ENCODE measurements at places on chromosomes 2 and 18.

DNA sequence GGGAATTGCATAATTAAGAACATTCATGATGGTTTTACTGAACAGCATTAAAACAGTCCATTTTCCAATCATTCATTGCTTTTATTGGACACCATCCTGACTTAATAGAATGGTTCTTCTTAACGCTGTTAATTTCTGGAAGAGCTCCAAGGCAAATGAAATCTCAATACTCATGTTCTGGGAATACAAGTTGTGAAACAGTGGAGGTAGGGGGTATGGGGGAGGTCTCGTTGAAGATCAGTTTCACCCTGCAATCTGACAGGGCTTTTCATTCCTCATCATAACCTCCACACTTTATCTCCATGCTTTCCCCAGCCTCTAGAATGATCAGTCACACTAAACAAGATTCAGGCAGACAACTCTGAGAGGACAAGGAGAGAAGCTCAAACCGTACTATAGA is 113.6 kb downstream of the ETAA1 start:
- DNase-seq: no peak

GRCh38 chr2:68366083-68366560 is 1.0 kb downstream of the PLEK start:
- no peak for DNase-seq

DNA sequence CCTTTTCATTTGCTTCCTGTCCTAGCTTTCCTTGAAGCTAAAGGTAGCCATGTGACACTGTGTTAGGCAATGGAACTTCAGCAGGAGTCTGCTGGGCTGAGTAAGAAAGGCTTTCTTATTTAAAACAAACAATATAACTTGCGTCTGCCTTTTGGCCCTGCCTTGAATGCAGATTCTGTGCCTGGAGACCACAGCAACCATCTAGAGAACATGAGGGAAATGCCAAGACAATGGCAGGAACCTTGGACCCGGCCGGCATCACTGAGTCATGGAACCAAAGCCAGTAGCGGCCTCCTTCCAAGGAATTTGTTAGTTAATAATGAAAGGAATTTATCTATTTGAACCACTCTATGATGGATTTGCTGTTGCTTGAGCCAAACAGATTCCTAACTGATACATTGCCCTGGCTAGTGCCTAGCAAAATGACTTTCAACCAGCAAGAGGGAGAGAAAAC is 207.5 kb upstream of the EPHA4 start:
- no peak for DNase-seq

- no peak for DNase-seq
These were observed 25.4 kb downstream of the PTGR3 start for GRCh38 chr18:75183524-75183923.
